Vein endothelial cell (primary cell): ENCODE measurements at places on chromosomes 5 and 9. TPM values are rescaled to one million over a fixed set of nuclear protein-coding genes. Genes with fewer than 3 reads are reported as not detected.

The FXN gene
- total RNA-seq, result 8.9 and 9.5 TPM in 2 replicates

The LCN9 gene
- not detected in 2 replicates for total RNA-seq

The GPR151 gene
- total RNA-seq, result not detected in 2 replicates

The DMRT1 gene
- 0.19 and 0.33 TPM in 2 replicates for total RNA-seq

The SYNPO gene
- 23.9 and 37.9 TPM in 2 replicates for total RNA-seq
